ENCODE measurements at places on chromosomes 12 and 14.

GRCh38 chr14:97550463-97550862 is 753.3 kb downstream of the VRK1 start:
- DNase-seq: no peak

GRCh38 chr14:68795597-68796417 is 2.9 kb upstream of the ZFP36L1 start:
- peak; percentile 55 for DNase-seq

GRCh38 chr12:77845831-77846230 is 15.1 kb downstream of the NAV3 start:
- no peak for DNase-seq

DNA sequence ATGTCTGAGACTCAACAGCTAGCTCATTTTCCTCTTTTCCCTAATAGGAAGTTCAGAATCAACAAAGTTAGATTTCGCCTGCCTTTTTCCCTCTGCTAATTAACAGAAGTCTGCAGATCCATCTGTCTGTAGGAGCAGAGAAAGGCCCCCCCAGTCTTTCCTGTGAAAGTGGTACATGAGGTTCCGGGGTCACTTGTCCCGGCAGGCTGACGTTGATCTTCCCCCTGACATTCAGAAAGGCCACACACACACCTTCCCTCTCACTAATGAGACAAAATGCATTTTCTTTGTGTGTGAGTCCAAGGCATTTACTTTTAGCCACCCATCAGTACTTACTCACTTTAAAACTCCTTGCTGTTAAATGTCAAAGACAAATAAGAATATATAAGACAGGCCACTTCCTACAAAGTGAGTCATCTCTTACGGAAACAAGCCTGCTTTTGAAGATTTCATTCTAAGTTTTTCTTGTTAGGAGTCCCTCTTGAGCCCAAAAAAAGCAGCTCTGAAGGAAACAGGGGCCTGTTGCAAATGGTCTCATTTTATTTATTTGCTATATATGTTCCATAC is 138.7 kb downstream of the TTC7B start:
- DNase-seq: no peak

- DNase-seq: no peak
These were observed 382.3 kb downstream of the ATP23 start for GRCh38 chr12:58323676-58324075.

GRCh38 chr12:18868717-18869116 is 130.8 kb downstream of the CAPZA3 start:
- DNase-seq: no peak

- DNase-seq: no peak
These were observed 29.6 kb downstream of the ATXN2 start for GRCh38 chr12:111569363-111570083.

- DNase-seq: no peak
These were observed 11.2 kb downstream of the TTC7B start for GRCh38 chr14:90805084-90805391.

All from activated T-helper 1 cell treated with anti-CD3 and anti-CD28 coated beads, Interleukin-2, amount 50 U/mL, for 16 hours (primary cell).